NCI-H748 treated with DMSO at 0.1 percent for 48 hours (cell line): ENCODE measurements at places on chromosomes 4 and X.
A peak's percentile ranks its signal among the peaks of the same experiment; 100 is the strongest.

- no peak for DNase-seq
Measured at GRCh38 chrX:10485326-10485725, 135.1 kb downstream of the MID1 start.

- DNase-seq: no peak
Measured at GRCh38 chrX:70292788-70293187, 2.9 kb downstream of the KIF4A start.

- no peak for DNase-seq
Measured at GRCh38 chr4:77699731-77700210, 94.2 kb downstream of the CXCL13 start.

GRCh38 chr4:143046454-143046853, 138.3 kb upstream of the USP38 start:
- no peak for DNase-seq

DNA sequence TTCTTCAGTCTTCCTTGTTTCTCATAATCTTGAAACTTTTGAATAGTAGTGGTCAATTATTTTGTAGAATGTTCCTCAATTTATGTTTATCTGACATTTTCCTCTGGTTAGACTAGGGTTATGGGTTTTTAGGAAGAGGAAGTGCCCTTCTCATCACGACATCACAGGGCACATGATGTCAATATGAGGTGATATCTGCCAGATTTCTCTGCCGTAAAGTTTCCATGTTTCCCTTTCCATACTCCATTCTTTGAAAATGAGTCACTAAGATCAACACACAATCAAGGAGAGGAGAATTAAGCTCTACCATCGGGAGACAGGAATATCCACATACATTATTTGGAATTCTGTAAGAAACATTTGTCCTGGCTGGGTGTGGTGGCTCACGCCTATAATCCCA, 28.4 kb downstream of the RP2 start:
- DNase-seq: no peak

DNA sequence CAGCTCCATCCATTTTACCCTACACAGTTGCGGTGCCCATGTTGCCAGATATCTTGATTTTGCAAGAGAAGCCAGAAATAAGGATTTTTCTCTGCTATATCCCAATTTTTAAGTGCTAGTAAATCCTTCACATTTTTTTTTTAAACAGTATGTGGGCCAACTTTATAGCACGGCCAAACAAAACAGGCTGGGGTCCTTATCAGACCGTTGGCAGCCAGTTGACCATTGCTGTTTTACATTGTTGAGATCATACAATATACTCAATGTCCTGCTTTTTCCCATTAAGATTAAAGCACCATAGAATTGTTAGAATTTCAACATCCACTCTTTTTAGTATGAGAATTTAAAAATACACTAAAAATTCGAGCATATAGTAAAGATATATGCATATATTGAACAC, 150.9 kb downstream of the SPCS3 start:
- DNase-seq: no peak

DNA sequence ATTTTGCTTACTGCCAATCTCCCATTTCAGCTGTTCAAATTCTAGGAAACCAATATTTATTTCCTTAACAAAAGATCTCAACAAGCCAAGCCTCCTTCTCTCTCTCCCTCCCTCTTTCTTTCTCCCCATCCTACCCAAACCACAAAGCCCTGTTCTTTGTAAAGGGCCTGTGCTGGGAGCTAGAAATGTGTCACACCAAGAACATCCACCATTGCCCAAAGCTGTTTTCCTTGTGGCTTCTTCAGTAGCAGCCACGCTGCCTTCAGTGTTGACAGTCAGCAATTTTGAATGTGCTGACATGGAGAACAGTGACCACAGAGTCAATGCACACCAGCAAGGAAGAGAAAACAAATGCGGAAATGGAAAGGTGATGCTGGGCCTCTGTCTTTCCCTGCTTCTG, 203.0 kb downstream of the MAML3 start:
- DNase-seq: no peak

- peak; percentile 68 for DNase-seq
Measured at GRCh38 chr4:173990126-173990868, 293.2 kb downstream of the FBXO8 start.

- no peak for DNase-seq
Measured at GRCh38 chrX:119828446-119828845, 24.3 kb downstream of the UPF3B start.

DNA sequence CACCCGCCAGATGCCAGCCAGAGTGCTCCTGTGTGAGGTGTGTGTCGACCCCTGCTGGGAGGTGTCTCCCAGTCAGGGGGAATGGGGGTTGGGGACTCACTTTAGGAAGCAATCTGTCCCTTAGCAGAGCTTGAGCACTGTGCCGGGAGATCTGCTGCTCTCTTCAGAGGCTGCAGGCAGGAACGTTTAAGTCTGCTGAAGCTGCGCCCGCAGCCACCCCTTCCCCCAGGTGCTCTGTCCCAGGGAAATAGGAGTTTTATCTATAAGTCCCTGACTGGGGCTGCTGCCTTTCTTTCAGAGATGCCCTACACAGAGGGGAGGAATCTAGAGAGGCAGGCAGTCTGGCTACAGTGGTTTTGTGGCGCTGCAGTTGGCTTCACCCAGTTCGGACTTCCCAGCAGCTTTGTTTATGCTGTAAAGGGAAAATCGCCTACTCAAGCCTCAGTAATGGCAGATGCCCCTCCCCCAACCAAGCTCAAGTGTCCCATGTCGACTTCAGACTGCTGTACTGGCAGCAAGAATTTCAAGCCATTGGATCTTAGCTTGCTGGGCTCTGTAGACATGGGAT, 80.8 kb downstream of the CCSER1 start:
- DNase-seq: no peak

DNA sequence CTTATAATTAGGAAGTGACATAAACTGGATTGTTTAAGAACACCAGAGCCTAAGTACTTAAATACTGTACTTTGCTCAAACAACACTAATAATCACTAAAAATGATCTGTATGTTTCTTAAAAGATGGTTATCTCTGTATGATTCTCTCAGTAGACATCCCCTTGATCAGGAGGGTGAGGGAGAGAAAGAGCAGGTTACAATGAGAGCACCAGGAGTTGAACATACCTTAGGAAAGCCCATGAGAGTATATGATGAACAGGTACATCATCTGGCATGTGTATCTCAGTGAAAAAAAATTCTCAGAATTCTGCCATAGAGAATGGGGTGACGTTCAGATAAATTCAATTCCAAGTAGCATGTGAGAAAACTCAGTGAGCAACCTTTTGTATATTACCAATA, 59.9 kb upstream of the IL2 start:
- DNase-seq: no peak

DNA sequence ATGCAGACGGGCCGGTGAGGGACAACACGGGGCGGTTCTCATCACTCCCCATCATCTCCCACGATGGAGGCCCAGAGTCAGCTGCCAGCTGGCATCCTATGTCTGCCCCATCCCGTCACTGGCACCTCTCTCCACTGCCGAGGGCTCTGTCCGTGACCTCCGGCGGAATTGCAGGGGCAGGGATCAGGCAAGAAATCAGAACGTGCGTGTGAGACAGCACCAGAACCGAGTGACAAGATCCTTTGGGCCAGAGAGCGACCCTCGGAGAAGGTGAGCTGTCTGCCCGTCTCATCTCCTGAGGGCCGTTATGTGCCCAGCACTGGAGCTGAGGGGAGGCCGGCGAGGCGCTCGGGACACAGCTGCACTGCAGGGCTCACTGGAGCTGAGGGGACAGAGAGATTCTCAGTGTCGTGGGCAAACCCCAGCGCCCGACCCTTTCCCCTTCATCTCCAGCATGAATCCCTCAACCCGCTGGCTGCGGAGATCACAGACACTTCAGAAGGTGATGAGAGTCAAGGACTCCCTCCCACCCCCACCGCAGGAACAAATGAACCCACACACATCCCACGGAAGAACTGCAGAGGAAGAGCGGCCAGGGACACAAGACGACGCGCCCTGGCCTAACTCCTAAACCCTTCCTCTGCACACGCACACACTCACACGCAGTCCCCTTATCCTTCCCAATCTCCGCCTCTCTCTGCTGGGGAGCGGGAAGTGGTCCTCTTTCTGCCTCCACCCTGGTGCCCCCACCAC, 128.7 kb downstream of the AFAP1 start:
- DNase-seq: no peak

DNA sequence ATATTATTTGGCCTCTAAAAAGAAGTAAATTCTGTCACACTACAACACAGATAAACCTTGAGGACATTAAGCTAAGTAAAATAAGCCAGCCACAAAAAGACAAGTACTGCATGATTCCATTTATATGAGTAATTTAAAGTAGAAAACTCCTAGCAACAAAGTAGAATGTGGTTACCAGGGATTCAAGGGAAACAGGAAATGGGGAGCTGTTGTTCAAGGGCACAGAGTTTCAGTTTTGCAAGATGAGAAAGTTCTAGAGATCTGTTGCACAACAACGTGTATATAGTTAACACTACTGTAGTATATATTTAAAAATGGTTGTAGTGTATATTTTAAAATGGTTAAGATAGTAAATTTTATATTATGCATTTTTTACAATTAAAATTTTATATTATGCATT, 25.4 kb downstream of the SEC31A start:
- DNase-seq: no peak

GRCh38 chrX:122622795-122623194, 561.3 kb upstream of the GRIA3 start:
- peak; percentile 67 for DNase-seq

DNA sequence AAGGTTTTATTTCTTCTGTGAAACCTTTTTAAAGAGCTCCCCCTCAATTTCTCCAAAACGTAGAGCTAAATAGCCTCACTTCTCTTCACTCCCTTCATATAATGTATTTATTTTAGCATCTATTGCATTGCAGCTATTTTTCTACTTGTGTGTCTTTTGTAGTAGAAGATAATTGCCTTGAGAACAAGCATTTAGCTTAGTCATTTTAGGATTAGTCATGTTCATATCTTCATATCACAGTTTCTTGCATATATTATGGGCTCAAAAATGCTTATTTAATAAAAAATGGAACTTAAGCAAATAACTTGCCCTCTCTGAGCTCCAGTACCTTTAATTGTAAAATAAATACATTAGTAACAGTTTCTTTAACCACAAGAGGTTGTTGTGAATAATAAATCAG, 72.1 kb upstream of the SPANXC start:
- no peak for DNase-seq

GRCh38 chr4:127730142-127730913, at the start of gene SLC25A31:
Gene SLC25A31, plus strand, starts transcription at chr4:127730400. Its CDS starts 146 bp downstream, at chr4:127730546.
- no peak for DNase-seq

GRCh38 chr4:13618212-13618806, 9.2 kb downstream of the BOD1L1 start:
- DNase-seq: no peak

DNA sequence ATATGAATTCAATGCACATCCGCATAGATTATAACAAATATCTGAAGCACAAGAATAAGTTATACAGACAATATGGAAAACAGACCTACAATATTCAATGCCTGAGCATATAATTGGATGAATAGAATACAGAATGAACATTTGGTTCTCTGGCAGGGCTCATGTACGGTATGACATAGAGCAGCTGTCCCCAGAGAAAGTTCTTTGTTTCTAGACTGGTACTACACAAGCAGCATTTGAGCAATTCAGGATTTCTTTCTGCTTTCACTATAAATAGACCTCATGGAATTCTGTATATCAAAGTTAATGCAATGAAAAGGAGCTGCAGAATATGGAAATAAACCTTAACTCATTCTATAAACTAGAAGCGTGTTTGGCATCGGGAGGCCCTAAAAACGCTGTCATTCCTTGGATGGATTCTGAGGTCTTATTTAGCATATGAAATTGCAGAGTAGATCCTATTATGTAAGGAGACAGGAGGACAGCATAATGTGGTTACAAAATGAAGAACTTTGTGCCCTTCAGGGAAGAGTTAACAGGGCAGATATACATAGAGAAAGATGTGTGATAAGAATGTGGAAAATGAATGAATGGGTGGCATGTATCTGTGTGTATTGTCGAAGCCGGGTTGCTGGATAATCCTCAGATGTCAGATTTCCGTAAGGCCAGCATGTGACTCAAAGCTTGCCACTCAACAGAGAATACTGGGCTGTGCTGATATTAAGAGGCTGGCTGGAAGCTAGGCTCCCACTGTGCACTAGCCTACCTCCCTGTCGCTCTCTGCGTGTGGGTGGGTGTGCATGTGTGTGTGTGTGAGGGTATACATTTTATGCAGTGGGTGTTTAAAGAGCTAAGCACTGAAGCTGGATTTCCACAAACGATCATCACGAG, 103.3 kb upstream of the SLC4A4 start:
- no peak for DNase-seq

DNA sequence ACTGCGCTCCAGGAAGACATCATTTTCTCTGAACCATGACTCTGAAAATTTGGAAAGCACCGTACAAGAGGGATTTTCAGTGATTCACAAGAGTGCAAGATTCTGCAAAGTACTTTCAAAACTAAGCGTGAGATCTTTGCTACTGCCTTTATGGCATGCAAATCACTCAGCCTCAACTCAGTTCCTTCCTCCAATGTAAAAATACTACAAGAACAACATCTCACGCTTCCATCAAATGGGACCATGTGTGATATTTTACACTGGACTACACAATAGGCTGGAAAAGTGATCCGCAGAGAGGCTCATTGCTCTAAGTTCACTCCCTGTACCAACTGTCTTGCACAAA, 674 bp upstream of the IL15 start:
- no peak for DNase-seq

- no peak for DNase-seq
Measured at GRCh38 chrX:631802-632365, 1.3 kb downstream of the SHOX start.

GRCh38 chr4:167897116-167897515, 195.2 kb upstream of the ANXA10 start:
- DNase-seq: no peak

DNA sequence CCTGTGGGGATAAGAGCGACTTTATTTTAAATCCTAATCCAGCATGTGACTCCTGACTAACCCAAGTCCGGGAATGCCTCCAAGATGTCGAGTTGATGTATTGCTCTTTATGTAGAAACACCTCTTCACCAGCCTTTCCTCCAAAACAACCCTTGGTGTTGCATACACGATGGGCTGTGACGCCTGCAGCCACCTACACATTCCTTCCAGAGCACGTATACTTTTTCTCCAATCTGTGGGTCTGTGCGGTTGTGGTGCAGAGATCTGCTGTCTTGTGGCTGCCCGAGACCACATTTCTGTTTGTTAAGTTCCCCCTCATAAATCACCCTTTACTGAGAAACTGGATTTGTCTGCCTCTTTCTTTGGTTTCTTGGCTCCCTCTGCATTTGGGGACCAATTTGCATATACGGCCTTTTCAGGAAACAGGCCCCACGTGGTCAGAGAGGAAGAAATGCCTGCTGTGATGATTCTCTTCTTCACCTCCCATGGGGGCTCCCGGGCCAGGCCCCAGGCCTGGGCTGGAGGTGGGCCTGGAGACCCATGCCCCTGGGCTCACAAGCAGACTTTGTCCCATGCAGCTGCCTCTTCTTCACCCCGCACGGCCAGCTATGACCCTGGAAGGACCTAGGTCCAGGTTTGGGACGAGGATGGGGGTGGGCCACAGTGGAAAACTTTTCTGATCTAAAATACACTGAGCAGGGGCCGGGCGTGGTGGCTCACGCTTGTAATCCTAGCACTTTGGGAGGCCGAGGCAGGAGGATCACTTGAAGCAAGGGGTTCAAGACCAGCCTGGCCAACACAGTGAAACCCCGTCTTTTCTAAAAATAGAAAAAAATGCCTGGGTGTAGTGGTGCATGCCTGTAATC, 21.4 kb upstream of the AFAP1 start:
- no peak for DNase-seq

GRCh38 chrX:28311466-28311865, 275.8 kb upstream of the IL1RAPL1 start:
- DNase-seq: no peak
